NCI-H146 (cell line): ENCODE measurements at places on chromosomes 6 and 20.

GRCh38 chr20:62879275-62880146, 17.9 kb upstream of the TCFL5 start:
- no peak for DNase-seq

- DNase-seq: no peak
Measured at GRCh38 chr6:130190701-130191690, 31.8 kb downstream of the SAMD3 start.

GRCh38 chr6:113442040-113442439, 415.1 kb upstream of the MARCKS start:
- peak; percentile 89 for DNase-seq

DNA sequence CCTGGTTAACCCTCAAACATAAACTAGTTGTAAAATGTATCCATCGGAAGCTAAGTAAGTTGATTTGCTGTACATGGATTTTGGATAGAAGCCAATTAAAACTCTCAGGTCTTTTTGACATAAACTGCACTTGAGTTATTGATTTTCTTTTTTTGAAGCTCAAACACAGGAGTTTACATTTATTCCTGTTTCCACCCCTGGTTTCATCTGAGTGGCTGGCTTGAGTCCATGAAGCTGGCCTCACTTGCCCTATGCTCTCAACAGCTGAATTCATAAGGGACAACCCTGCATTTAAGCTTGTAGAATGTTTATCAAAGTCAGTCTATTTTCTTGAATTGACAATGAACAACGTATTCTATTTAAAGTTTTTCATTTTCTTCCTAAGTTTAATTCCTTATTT, 58.1 kb upstream of the PLEKHG1 start:
- peak; percentile 50 for DNase-seq

- DNase-seq: no peak
Measured at GRCh38 chr6:106094261-106094963, 8.3 kb downstream of the PRDM1 start.

DNA sequence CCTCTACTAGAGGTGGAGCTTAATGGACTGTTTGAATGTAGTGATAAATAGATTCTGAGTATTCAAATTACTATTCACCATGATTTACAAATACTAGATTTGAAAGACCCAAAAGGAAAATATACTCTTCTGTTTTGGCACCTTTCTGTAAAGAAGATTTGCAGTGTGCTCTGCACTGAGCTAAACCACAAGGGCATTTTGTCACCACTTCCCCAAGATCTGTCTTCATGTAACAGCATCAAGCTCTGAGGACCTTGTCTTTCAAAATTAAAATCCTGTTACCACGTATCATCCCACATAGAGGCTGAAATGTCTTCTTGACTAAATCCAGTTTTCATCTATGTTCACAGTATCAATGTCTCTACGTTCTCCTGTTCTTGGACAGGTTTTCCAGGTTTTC, 3.3 kb upstream of the PGK2 start:
- DNase-seq: no peak

- DNase-seq: no peak
Measured at GRCh38 chr20:33013701-33014326, 6.3 kb downstream of the BPIFB2 start.

DNA sequence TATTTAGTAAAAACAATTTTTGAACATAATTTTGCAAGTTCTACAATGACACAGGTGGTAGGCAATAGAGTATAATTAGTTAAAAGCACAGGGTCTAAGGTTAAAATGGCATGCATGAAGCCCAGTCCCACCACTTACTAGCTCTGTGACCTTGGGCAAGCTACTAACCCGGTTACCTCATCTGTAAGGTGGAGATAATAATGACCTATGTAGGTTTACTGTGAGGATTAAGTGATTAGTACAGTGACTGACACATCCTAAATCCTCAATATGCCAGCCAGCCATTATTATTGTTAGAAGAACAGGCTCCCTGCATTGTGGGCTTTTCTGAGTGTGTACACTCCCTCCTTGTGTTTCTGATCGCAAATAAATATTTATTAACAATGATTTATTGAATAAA, 26.2 kb downstream of the ATXN1 start:
- no peak for DNase-seq

GRCh38 chr6:141026504-141026903, 1106.2 kb upstream of the GJE1 start:
- DNase-seq: no peak

DNA sequence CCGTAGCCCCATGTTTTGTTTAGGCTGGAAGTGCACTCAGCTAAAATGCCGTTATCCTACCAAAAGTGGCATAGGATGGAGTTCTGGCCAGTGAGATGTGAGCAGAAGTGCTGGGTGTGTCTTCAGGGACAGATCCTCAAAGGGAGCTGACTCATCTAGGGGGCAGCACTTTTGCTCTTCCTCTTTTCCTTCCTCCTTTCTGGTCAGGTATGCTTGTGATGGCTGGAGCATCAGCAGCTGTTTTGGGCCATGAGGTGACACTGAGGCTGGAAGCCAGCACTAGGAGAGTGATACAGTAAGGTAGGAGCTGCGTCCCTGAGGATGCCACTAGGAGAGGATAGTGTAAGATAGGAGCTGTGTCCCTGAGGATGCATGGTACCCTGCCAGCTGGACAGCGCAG, 4.6 kb upstream of the OSBPL2 start:
- no peak for DNase-seq

DNA sequence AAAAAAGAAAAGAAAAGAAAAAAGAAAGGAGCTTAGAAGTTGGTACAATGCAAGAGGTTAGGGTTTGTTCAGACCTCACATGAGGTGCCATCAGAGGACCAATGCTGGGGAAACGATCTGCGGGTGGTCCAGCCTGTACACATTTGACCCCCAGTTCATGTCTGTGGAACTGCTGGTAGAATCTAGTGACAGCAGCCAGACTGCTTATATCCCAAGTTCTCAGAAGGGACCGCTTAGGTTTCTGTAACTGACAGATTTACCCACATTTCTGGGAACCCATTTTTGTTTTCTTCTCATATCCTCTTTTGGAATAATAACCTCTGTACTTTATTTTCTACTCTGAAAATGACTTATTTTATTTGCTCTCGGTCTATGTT, 4.7 kb downstream of the PPP1R18 start:
- no peak for DNase-seq

DNA sequence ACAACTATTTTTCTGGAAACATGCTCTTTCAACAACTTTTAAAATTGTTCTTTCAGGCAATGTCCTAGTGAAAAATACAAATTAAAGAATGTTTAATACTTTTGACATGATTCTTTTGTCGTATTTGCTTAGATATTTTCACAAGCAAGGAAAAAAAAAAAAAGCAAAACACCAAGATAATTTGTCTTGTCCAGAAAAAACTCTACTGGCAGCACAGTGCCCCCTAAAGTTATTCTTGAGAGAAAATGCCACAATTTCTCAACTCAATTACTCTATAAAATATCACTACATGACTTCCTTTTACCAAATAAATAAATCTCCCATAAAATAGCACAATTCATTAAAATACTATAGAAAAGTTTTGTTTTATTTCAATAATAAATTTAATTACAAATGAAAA, 652.5 kb upstream of the EPHA7 start:
- DNase-seq: peak; percentile 24

GRCh38 chr6:17220040-17220910, 60.9 kb upstream of the RBM24 start:
- no peak for DNase-seq

DNA sequence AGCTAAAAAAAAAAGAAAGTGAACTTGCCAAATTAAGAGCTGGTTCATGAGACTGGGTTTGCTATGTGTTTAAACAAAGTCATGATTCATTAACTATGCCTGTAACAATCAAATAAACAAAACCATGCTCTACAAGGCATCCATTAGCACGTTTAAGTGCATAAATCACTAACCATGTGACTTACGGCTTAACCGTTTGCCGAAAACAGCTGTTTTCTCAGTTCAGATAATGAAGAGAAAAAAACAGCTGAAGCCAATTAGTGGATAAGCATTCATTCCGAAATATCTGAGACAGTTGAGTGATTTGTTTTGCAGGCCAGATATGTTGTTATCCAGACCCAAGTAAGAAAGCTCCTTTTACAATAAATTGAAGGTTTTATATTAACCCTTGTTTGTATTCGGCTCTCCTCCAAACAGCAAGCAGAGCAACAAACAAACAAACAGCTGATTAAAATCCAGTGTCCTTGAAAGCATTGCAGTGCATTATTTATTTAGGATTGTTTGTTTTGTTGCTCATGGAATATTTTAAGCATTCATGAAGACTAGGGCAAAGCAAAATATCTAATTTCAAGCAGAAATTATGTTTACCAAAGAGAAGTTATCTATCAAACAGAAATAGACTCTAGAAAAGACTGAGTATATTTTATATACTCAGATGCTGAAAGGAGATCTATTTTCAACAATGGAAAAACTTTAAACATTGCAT, 343.5 kb downstream of the RFPL4B start:
- no peak for DNase-seq

- DNase-seq: no peak
Measured at GRCh38 chr20:58021481-58021880, 207.0 kb downstream of the ANKRD60 start.

DNA sequence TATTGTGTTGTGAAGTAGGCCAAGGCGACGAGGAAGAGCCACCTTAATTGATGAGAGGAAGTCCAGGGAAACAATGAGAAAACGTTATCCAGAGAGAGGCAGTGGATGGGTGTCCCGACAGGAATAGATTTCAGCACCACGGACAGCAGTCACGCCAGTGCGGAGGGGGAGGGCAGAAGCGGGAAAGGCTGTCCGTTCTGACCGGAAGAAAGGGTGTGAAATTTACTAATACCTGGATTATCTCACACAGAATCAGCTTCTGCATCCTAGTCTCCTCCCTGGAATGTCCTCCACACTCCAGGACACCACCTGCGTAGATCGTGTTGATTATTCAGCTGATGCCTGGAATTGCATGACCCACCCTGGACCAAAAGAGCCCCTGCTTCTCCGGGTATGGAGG, 7.4 kb upstream of the BPIFA3 start:
- DNase-seq: no peak

- DNase-seq: peak; percentile 13
Measured at GRCh38 chr6:164926686-164927085, 382.7 kb downstream of the C6orf118 start.

GRCh38 chr6:167120583-167120903, 2.4 kb upstream of the CCR6 start:
- DNase-seq: no peak

- no peak for DNase-seq
Measured at GRCh38 chr20:5090191-5090590, 29.6 kb downstream of the PCNA start.

DNA sequence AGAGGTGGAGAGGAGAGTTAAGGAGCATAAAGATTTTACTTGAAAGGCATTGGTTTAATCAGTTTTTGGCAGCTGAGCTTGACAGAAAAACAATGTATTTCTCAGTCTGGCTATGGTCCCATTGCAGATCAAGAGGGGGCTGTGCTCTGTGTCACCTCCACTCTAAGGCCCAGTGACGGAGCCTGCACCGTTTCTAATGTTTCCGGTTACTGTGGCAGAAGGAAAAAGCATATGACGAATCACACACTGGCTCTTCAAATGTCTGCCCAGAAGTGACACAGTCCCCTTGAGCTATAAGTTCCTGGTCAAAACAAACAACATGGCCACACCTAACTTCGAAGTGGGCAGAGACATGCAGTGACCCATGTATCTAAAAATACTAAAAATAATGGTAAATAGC, 372.0 kb downstream of the PLCB1 start:
- no peak for DNase-seq

GRCh38 chr6:167898673-167899311, 72.1 kb downstream of the AFDN start:
- peak; percentile 23 for DNase-seq

GRCh38 chr6:496649-497048, 105.1 kb downstream of the IRF4 start:
- no peak for DNase-seq

DNA sequence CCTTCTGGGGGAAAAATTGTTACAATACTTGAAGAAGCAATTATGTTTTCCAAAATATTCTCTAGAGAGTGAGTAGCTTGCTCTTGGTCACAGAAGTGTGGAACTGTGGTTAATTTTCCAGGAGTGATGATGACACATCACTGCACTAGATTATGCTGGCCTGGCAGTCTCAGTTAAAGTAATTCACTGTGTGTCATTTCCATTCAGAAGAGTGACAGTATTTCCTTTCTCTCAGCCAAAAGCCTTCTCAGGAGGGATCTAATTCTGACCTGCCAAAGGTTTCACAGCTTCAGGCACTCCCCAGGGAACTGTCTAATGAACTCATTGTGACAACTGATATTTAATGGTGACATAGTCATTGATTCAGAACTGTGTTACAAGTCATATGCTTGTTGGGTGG, 517.5 kb downstream of the TBC1D32 start:
- no peak for DNase-seq

GRCh38 chr20:11521476-11522365, 396.0 kb upstream of the BTBD3 start:
- DNase-seq: no peak

DNA sequence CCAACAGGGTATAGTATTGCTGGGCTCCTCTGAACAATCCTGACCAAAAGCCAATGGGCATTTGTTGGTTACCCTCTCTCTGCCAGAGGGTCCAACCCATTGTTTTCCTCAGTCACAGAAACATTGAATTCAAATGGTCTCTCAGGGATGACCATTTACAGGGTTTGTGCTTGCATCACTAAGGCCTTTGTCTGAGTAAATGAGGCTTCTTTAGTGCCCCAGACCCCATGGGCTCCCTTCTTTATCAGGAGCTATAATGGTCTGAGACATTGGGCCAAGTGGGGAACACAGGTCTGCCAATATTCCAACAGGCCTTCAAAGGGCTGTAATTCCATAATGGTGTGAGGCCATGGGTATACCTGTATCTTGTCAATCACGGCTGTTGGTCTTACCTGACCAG, 27.1 kb downstream of the GSTA2 start:
- no peak for DNase-seq

GRCh38 chr20:43262341-43262740, 72.6 kb upstream of the PTPRT start:
- no peak for DNase-seq

- DNase-seq: no peak
Measured at GRCh38 chr6:11484441-11484840, 53.1 kb upstream of the TMEM170B start.

DNA sequence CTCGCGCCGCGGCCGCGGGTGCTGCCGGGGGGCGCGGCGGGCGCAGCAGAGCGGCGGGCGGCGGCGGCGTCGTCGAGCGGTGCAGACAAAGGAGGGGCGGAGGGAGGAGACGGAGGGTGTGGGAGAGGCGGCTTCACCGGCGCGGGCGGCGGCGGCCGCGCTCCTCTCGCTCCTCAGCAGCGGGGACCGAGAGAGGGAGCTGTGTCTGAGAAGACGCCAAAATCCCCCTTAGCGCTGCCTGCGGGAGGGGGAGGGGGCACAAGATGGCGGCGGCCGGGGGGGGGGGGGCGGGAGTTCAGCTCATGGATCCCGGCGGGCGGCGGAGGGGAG, 296 bp downstream of the ADNP start:
- no peak for DNase-seq

- no peak for DNase-seq
Measured at GRCh38 chr6:13261464-13261994, 66.8 kb downstream of the TBC1D7 start.

DNA sequence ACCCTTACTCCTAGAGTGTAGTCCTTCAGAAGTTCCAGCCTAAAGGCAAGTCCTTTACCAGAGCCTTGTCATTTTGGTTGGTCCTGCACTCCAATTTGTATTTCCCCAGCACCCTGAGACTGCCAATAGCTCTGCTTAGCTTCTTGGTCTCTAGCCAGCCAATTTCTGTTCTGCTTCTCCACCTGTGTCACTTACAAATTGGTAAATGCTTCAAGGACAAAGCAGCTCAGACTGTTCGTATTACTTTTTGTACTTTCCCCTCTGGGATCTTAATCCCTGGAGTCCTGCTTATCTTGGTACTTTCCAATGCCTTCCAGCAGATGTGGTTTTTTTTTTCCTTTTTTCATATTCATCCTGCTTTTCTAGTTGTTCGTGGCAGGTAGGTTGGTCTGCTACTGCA, 25.7 kb downstream of the PIGU start:
- no peak for DNase-seq

- no peak for DNase-seq
Measured at GRCh38 chr6:51289041-51289440, 470.4 kb downstream of the TFAP2B start.
